HAP-1 (cell line): ENCODE measurements at places on chromosomes 5 and 9.

DNA sequence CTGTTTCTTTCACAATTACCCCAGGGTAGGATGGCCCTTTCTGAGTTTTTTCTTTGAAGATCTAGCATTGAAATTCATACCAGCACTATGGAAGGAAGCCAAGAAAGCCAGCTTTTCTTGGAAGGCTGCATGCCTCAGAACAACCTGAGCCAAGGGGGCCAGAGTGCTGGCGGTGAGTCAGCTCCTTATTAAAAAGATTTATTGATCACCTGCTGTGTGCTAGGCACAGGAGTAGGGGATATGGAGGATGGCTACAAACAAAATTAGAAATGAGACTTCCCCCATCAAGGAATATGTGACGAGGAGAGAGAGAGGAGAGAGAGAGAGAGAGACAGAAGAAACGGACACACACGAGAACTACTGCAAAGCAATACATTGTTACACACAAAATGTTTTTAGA, 184.6 kb upstream of the PUM3 start:
- no peak for DNase-seq

DNA sequence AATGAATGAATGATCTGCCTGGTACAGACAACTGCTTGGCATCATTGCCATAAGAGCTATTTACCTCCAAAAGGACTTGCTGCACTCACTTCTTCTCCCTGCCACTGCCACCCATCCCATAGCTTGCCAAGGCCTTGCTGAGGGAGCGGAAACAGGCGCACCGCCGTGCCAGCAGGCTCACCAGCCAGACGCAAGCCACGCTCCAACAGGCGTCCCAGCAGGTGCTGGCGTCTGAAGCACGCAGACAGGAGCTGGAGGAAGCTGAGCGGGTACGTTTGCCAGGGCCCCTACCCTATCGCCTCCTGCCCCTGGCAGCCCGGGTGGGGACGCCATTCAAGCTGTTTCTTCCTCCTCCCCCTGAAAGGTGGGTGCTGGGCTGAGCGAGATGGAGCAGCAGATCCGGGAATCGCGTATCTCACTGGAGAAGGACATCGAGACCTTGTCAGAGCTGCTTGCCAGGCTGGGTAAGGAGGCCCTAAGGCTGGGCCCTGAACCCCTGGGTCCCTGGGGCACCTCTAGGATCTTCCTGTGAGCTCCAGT, 8.9 kb upstream of the AIF1L start:
- DNase-seq: no peak

GRCh38 chr5:90488791-90489190, 14.1 kb downstream of the POLR3G start:
- no peak for DNase-seq

- DNase-seq: no peak
These were observed 2.0 kb downstream of the TNC start for GRCh38 chr9:115115924-115116323.

DNA sequence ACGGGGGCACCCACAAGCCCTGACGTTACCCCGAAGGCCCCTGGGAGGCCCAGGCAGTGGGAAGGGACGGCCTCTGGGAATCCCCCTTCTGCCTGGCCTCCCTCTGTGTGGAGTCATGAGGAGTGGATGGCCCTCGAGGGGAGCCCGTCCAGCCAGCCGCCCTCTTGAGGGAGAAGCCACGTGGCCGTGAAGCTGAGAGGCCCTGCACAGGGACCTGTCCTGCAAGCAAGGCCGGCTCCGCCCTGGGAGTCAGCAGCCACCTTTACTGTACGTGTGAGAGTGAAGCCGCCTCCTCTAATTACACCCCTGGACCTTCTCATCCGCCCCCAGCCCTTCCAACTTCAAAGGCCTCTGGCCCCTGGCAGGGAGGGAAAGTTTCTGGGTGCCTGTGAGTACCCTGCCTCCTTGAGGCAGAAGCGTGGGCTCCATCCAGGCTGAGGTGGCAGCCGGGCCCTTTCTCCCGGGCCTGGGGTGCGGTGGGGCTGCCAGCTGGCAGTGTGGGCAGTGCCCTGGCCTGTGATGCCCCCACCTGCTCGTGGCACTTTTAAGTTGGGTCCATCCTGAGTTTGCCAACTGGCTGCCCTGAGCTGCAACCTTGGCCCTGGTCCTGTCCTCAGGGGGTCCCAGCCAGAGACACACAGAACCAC, 55.9 kb upstream of the EGFL7 start:
- no peak for DNase-seq

DNA sequence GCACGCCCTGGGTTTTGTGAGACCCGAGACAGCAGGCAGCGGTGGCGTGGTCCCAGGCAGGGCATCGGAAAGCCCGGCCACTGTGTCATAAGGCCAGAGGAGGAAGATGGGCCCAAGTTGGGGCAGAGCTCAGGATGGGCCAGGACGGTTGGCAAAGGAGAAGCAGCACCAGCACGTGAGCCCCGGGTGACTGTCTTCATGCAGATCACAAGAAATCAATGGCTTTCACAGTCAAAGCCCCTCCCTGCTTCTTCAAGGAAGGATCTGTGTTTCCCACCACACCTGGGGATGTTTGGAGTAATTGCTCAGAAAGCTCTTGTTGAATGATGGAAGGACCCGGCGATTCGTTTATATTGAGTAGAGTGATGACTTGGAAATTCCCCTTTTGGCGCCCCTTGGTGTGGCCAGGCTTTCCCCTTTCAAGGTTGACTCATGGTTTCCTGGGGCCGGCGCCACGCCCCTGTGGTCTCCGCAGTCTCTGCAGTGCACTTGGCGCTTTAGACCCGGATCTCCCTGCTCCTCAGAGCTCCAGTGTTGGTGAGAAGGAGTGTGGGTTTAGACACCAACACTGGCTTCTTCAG, 52.1 kb downstream of the IL31RA start:
- DNase-seq: no peak

- no peak for DNase-seq
These were observed 653.6 kb upstream of the ITGA1 start for GRCh38 chr5:52134013-52134650.

DNA sequence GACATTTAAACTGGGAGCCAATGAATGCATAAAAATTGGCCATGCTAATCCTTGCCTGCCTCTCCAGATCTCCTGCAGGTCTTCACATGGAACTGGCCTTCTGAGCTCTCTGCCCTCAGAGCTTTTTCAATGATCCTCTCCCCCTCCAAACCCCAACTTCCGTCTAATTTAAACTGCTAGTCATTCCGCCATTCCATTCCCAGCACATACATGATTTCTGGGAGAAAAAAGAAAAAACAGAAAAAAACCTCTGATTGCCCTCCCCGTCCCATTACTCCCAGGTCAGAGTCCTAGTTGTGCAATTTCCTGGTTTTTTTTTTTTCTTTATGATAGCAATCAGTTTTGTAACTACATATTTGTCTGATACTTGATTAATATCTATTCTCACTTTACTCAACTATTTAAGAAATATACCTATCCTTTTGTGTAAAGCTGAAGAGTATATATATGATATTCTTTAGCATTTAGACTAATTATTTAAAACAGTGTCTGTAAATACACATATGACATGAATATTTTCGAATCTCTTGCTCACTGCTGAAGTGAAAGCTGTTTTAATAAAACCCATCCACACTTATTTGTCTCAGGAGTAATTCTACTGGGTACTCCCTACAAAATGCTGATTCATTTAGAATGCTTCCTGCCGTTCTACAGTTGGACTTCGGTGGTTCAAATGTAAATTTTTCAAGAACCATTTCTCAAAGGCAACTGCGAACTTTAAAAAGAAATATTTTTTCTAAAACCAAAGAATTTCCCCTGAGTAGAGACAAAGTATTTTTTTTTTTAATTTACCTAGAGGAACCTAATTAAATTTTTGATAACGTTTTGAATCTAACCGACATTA, 1.6 kb downstream of the HINT1 start:
- DNase-seq: peak; percentile 24

DNA sequence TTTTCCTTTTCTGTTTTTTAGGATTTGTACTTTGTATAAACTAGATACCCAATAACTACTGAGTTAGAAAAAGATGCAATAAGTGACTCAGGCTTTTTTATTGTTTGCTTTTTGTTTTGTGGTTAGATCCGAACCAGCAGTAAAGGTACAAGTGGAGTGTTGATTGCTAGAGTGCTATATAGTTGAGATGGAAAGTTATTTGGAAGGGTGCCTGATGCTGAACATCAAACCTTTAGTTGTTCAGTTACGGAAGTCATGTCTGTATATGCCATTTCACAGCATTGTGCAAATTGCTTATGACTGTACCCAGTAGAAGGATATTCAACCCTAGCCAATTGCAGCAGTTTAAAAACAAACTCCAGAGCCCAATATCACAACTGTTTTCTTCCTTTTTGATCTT, 285.1 kb downstream of the MAT2B start:
- no peak for DNase-seq

GRCh38 chr5:122120957-122121356, 8.4 kb upstream of the ZNF474 start:
- DNase-seq: no peak

GRCh38 chr5:153671653-153672346, 181.3 kb downstream of the GRIA1 start:
- DNase-seq: no peak

GRCh38 chr9:72875221-72875620, 77.6 kb downstream of the ALDH1A1 start:
- DNase-seq: no peak

DNA sequence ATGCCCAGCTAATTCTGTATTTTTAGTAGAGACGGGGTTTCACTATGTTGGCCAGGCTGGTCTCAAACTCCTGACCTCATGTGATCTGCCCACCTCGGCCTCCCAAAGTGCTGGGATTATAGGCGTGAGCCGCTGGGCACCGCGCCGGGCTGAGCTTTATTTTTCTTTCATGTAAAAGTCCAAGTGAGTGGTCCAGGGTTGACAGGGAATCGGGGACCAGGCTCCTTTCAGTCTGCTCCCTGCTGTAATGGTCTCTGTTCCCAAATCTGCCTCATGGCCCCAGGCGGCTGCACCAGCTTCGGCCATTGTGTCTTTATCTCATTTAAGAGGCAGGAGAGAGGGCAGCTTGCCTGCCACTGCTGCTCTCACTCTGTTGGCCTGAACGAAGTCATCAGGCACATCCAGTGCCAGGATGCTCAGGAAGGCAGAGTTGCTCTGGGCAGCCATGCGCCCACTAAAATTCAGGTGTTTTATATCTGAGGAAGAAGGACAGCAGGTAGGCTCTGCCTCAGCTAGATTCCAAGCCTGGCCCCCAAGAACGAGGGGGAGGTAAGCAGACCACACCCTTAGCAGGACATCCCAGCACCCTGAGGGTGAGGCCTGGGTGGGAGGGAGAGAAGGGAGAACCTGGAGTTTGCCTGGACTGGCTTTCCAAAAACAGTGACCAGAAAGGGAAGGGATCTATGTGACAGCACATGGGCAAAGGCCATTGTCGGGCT, 1.7 kb upstream of the CCDC183 start:
- DNase-seq: no peak

DNA sequence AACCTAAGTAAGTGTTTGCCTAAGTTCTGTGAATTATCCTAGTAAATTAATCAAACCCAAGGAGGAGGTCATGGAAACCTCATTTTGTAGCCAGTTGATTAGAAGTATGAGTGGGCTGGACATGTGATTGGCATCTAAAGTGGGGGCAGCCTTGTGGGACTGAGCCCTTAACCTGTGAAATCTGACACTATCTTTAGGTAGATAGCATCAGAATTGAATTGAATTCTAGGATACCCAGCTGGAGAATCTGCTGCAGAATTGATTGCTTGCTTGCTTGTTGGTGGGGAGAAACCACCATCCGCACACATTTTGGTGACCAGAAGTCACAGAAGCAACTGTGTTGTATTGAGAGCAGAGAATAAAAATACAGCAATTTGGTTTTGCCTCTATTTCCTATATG, 97.0 kb downstream of the FBXL7 start:
- DNase-seq: no peak

GRCh38 chr5:133582971-133583370, 29.4 kb downstream of the FSTL4 start:
- DNase-seq: no peak

DNA sequence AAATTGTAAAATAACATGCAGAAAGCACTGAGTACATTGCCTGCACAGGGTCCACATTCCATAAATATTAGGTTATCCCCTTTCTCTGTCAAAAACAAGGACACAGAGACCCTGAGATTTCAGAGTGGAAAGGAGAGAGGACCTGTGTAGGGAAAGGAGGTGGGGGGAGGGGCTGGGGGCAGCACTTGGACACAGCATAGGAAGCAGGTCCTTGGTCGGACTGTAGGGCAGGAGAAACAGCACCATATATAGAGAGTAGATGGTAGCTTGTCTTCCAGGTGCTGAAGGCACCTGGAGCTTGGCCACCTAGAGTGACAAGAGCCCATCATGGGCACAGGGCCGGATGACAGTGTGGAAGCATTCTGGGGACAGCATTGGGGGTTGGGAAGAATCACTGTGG, 2.4 kb downstream of the TPM2 start:
- DNase-seq: no peak

DNA sequence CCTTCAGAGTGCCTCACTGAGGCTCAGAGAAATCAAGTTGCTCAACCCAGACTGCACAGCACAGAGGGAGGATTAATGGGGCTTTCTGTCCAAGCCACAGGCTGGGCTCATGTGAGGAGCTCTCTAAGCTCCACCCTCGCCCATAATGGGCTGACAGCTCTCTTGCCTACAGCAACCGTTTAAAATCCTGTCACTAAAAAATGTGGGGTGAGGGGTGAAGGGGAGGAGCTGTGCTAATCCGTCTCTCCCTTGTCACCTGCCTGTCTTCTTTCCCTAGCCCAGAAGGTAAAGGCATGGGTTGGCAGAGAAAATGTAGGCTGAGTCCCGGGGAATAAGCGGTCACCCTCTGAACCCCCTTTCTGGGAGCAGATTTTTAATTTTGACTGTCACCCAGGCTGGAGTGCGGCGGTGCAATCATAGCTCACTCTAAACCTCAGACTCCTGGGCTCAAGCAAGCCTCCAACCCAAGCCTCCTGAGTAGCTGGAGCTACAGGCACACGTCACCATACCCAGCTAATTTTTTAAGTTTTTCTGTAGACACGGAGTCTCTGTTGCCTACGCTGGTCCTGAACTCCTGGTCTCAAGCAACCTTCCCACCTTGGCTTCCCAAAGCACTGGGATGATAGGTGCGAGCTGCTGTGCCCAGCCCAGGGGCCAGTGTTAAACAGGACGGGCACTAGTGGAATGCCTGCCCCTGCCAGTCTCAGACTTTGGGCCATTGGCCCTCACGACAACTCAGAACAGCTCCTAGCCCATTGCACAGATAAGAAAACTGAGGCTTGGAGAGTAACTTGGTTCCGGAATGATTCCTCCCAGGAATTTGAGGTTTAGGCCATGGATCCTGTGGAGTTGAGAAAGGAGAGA, 89.5 kb downstream of the LMX1B start:
- DNase-seq: peak; percentile 61

DNA sequence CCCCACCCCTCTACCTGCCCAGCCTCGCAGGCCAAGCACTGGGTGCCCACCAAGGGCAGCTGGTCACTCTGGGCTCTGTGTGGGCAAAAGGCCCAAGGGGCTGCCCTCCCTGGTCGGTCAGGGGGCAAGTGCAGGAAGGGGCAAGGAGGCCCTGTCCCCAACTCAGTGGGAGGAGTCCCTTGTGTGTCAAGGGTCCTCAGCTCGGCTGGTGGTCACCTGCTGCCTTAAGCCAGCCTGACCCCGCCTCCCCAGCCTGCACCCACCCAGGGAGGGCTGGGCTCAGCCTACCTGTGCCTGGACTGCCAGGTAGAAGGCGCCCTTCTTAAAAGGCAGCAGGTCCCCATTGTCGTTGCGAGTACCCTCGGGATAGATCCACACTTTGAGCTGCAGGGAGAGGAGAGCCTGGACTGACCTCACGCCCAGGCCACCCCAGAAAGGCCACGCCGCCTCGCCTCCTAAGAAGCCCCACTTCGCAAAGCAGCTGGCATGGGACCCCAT, 10.9 kb downstream of the AGPAT2 start:
- no peak for DNase-seq
